ENCODE measurements at places on chromosomes 4 and X.

- no peak for DNase-seq
Measured at GRCh38 chr4:14234307-14234706, 606.8 kb upstream of the BOD1L1 start.

DNA sequence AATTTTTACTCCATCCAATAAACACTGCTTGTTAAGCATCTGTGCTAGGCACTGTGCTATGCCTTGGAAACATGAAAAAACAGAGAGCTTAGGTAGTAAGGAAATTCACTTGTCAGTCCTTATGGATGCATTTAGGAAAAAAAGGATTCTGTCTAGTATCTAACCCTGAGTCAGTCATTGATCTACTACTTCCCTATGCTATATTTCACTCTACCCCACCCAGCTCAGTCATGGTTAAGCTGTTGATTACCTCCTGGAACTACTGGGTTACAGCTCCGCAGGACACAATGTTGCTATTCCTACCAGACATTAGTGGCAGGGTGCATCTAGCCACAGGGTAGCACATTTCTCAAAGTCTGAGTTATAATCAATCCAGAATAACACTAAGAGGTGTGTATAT lies 2.9 kb upstream of the USP53 start:
- DNase-seq = no peak

- no peak for DNase-seq
Measured at GRCh38 chrX:13876652-13877051, 59.8 kb upstream of the GPM6B start.

DNA sequence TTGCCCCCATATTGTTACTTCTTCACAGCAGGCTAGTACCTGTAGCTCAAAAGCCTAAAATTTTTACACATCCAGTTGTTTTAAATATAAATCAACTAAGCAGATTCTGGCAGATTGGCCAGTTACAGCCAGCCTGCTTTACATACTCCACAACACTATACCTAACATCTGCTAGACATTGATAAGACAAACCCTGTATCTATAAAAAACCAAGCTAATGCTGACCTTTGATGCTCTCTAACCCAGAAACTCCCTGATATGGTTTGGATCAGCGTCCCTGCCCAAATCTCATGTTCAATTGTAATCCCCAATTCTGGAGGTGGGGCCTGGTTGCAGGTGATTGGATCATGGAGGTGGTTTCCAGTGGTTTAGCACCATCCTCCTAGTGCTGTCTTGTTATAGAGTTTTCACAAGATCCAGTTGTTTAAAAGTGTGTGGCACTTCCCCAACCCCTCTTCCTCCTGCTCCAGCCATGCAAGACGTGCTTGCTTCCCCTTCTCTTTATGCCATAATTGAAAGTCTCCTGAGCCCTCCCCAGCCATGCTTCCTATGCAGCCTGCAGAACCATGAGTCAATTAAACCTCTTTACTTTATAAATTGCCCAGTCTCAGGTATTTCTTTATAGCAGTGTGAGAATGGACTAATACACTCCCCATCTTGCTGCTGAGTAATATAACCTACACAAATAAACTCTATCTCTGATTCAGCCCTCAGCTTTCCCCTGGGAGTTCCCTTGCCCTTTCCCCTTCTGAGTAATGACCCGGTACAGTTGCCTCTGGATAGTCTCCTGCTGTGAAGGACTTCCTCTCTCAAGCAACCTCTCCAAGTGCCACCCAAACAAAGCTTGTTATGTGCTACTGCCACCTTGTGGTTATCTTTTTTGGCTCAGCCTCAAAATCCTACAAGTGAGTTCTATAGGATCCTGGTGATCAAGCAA lies 39.6 kb downstream of the ZCCHC13 start:
- DNase-seq = peak; percentile 1

GRCh38 chr4:13543032-13543838 lies 1.1 kb downstream of the NKX3-2 start:
- peak; percentile 10 for DNase-seq

GRCh38 chr4:106364282-106364681 lies 4.3 kb downstream of the GIMD1 start:
- DNase-seq = no peak

- DNase-seq = no peak
Measured at GRCh38 chrX:13013363-13014110, 30.9 kb downstream of the FAM9C start.

DNA sequence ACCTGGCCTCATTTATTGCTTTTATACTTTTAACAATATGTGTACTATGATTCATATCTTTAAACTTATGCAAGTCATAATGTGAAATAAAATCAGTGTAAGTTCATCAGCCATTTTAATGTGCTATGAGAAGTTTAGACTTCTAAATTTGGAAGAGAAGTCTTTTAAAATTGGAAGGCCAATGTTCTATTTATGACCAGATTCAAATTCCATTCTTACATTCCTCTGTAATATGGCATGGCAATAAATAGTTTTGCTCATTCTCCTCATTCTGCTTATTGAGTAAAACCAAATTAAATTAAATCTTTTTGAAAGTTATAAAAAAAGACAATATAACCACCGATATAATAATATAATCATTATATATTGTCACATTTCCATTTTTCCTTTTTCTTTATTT lies 126.2 kb downstream of the SORBS2 start:
- no peak for DNase-seq
